ENCODE measurements at places on chromosomes 2 and 18.
A peak's percentile ranks its signal among the peaks of the same experiment; 100 is the strongest.

GRCh38 chr18:36337679-36338402, 40.3 kb downstream of the FHOD3 start:
- DNase-seq: no peak

DNA sequence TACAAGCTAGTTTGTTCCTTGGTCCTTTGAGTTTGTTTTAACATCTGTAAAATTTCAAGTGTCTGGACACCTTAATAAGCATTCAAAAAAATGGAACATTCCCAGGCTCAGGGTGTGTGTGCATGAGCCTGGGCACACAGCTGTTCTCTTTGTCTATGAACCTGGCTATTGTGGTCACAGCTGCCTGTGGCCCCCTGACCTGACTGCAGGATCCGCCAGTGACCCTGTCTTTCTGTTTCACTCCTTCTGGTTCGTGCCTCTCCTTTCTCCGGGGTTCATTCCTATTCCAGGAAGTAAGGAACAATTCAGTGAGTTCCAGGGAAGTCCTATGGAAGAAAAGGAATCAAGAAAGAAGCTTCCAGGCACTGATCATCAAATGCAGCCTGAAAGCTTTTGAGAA, 35.6 kb downstream of the VWA3B start:
- DNase-seq: no peak

GRCh38 chr2:199329466-199329865, 128.3 kb downstream of the SATB2 start:
- DNase-seq: no peak

DNA sequence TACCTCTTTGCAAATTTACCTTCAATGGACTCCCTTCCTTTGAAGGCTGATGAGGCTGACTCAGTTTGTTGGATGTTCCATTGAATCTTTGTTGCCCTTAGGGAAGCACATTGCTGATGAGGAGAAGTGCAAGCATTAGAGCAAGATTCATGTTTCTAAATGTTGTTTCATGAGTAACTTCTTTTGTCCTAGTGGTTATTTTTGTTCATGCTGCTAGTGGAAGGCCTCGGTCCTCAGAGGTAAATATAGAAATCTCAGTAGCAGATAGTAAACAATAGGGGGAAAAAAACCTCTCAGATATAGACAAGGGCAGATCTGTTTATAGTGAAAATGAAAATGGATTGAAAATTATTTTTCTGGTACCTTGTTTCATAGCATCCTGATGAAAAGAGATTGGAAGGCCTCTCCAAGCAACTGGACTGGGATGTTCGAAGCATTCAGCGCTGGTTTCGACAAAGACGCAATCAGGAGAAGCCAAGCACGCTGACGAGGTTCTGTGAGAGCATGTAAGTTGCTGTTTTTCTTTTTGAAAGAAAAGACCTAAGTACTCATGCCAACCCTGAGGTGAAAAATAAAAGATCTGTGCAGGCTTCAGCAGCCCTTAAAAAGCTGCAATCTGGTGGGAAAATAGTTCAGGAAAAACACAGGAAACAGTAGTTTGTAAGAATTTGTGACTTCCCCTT, 104.9 kb downstream of the CERS6 start:
- no peak for DNase-seq

DNA sequence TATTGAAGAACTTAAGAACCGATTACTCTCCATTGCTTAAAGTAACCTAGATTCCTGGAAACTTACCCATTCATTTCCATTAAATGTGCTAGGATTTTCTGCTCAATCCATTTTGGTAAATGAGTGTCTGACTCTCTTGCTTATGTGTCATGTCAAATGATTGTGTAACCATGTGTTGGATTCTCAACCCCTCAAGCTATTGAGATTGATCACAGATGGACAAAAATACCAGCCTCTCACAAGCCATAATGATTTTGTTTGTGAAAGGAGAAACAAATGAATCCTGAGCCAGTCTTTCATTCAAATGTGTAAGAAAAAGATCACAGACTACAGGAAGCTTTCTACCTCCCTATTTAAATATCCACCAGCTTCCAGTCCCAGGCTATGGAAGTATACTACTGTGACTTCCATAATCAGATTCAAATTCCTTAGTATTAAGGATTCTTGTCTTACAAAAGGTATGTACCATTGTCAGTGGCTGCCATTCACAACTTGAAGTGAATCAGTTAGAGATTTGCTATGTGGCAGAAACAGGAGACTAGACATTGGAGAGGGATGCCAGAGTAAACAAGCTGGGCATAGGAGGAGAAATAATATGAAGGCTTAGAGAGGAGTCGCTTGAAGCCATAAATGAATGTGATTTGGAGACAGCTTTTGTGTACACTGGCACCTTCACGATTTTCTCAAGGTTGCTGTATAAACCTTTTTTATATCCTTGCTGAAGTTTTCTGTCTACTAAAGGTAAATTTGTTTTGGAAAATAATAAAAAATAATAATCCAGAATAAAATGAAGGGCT, 498.5 kb upstream of the SETBP1 start:
- DNase-seq: no peak

DNA sequence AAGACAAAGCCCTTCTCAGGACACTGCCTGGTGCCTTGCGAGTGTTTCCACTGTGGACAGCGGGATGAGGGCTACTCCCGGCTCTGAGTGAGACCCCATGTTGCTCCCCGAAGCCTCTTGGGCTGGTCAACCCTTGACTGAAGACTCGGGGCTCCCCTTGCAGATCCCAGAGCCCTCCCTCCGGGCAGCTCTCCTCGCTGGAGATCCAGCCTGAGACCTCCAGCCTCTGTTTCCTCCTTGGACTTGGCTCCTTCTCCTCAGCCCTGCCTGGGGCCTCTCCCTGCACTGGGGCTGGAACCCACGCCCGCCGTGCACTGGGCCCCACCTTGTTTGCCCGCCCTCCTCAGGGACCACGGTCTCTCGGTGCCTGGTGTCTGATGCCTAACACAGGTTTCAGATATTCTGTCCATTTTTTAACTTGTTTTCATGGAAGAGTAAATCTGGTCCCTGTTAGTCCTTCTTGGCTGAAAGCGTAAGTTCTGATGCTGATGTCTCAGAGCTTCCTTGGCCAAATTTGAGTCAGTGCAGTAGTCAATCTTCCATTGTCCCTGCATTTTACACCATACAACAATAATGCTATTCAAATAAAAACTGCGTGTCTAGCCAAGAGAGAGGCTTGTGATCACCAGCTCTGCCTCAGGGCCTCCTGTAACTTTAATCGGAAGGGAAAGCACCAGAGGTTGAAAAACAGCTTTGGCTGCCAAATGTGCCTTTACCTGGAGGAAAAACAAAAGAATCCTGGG, 139.3 kb upstream of the CTDP1 start:
- DNase-seq: no peak

GRCh38 chr2:213279116-213279620, 5.1 kb upstream of the SPAG16 start:
- no peak for DNase-seq

GRCh38 chr2:132790207-132790785, 120.3 kb upstream of the LYPD1 start:
- no peak for DNase-seq

DNA sequence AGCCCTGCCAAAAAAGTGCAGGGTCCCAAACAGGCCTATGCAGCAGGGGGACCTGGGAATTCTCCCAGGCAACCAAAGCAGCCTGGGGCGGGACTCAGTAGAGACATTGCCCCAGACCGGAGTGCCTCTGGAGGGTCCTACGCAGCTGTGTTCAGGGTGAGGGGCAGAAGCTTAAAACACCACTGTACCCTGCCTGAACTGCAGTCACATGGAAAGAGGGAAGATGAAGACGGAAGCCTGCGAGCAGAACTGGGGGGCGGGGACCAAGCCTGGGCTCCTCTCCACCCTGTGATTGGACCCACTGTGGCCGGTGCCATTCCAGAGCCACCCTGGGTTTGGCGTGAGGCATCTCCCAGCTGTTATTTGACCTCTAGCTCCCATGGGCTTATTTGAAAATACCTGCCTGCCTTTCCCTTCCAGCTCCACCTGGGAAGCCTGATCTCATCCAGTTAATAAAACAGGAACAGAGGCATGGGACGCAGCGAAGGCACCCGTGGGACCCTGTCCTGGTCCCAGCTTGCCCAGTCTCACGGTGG, 183.1 kb downstream of the SMAD2 start:
- DNase-seq: no peak

DNA sequence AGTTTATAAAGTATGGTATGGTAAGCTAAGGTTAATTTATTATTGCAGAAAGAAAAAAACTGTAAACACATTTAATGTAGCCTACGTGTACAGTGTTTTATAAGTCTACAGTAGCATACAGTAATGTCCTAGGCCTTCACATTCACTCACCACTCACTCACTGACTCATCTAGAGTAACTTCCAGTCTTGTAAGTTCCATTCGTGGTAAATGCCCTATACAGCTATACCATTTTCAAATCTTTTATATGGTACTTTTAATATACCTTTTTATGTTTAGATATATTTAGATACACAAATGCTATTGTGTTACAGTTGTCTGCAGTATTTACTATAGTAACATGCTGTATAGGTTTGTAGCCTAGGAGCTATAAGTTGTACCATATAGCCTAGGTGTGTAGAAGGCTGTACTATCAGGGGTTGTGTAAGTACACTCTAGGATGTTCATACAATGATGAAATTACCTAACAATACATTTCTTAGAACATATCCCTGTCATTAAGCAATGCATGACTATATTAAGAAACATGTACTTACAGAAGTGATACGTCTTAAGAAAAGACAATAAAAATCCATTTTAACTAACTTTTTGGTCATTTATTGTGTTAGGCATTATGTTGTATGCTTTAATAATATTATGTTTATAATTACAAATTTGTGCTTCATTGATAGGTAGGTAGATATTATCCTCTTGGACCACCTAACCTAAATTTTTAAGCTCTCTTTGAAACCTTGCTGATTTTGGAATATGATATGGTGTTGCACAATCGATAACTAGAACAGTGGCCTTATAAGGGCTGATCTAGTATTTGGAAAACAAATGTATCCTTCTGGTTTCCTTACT, 51.9 kb downstream of the VRK2 start:
- no peak for DNase-seq

DNA sequence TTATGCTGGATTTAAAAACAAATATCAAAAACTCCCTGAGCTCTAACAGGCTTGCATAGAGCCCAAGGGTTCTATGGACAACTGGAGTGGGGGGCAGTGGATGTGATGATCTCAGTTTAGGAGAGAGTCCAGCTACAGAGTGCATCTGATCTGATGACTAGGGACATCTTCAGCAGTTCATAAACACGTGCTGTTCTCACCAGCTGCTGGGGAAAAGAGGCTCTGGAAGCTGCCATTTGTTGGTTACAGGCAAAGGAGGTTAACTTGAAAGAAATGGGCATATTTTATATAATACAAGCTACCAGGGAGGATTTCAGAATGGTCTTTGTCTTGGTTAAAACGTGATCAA, 36.0 kb upstream of the ZNF396 start:
- DNase-seq: no peak

DNA sequence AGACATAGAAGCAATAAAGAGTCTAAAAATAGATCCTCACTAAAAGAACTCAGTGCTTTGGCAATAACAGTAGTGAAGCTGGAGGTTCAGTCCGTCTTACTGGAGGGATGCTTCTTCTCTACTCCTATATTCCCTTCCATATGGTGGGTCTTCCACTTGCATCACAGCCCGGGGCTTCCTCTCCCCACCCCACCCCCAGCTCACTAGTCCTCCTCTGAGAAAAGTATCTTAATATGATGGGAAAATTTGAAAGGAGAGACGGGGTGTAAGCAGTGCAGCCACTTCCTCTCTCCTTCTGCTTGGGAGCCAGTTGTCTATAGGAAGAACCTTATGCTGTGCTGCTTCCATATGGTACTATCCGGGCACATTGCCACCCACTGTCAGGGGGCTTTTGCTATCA, 57.2 kb upstream of the SPOPL start:
- DNase-seq: no peak

GRCh38 chr2:33491441-33492084, 15.1 kb downstream of the RASGRP3 start:
- no peak for DNase-seq

- no peak for DNase-seq
Observed at GRCh38 chr18:27996801-27997272, 180.1 kb downstream of the CDH2 start.

GRCh38 chr2:20667531-20668401, 822 bp downstream of the GDF7 start:
- DNase-seq: no peak

DNA sequence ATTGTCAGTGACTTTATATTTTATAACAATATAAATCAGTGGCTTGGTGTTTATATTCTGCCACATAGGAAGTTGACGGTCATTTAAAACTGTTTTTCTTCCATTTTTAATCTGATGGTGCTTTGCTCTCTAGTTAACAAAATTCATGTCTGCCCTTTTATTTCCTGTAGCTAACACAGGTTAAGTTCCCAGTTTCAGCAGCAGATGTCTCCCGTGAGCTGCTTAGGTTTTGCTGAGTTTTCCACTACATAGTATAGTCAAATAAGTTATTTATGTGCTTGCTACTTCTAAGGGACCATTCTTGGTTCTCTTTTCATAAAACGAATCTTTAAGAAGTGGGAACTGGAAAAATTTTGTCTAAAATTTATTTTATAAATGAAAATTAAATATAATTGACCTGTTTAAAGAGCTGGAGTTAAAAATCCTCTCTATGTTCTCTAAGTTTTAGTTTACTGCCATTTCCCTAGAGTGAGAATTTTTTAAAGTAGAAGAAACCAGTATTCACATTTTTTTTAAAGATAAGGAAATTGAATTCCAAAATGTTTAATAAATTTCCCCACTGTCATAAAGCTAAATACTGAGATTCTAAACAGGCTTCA, 20.6 kb downstream of the HTR2B start:
- peak; percentile 64 for DNase-seq

DNA sequence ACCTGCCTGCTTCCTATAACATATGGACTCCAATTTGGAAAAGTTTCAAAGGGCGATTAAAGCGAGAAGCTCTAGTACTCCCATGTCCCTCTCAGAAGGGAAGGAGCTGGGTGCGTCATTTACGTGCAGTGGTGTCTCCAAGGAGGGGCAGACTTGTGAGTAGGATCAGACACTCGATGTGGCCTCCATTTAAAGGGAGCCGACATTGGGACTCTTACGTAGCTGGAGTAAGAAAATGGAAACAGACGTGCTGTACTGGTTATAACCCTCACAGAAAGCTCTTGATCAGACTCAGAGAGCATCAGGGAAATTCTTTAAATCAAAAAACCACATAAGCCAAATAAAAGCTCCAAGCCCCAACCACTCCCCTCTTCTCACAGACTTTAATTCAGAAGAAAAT, 198.5 kb downstream of the KLHL29 start:
- DNase-seq: no peak

DNA sequence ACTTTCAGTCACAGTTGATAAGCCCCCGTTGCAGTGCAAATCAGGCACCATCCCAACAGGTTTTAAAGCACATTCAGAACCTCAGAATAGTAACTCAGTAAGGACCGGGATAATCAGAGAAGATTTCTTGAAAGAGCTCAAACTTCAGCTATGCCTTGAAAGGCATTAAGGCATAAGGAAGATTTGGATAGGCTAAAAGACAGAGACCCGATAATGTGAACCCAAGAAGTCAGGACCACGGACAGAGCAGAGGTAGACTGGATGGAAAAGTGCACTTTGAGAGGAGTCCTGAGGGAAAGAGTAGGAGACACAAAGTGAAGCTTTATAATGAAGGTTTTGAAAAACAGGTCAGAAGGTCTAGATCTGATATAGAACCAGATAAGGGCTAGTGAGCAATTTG, 36.9 kb upstream of the KLF7 start:
- peak; percentile 3 for DNase-seq

Data from CD4-positive, alpha-beta T cell treated with Interferon alpha-2 for 1 hour (primary cell).